Head of caudate nucleus (tissue), 42 donors: ENCODE measurements at places on chromosomes 1 and 21.

GRCh38 chr1:12665511-12665910 is 21.6 kb downstream of the AADACL4 start:
- no peak for DNase-seq

DNA sequence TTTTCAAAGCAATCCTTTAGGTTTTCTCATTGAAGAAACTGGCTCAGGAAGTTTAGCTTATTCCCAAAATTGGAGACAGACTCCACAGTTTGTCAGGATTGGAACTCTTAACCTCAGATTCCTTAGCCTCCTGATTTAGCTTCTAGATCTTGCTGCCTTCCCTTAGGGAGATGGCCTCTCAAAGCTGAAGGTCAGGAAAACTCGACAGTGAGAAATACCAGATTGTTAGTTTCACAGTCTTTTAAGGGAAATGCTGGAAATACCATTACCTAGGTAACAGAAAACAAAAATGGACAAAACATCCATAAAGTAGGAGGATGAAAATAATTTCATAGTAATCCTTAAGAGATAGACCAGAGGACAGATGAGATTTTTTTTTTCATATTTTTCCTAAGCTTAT is 7.8 kb downstream of the RASAL2 start:
- no peak for DNase-seq

GRCh38 chr1:235317168-235317567 is 10.8 kb downstream of the ARID4B start:
- DNase-seq: no peak

GRCh38 chr1:9558271-9558945 is 19.1 kb downstream of the SLC25A33 start:
- DNase-seq: no peak

GRCh38 chr1:240242601-240243144 is 151.0 kb downstream of the FMN2 start:
- DNase-seq: no peak

GRCh38 chr1:161198194-161198896 is 509 bp downstream of the ADAMTS4 start:
- peak; percentile 82 for DNase-seq

- no peak for DNase-seq
Observed at GRCh38 chr1:226491093-226491850, 57.3 kb upstream of the STUM start.

DNA sequence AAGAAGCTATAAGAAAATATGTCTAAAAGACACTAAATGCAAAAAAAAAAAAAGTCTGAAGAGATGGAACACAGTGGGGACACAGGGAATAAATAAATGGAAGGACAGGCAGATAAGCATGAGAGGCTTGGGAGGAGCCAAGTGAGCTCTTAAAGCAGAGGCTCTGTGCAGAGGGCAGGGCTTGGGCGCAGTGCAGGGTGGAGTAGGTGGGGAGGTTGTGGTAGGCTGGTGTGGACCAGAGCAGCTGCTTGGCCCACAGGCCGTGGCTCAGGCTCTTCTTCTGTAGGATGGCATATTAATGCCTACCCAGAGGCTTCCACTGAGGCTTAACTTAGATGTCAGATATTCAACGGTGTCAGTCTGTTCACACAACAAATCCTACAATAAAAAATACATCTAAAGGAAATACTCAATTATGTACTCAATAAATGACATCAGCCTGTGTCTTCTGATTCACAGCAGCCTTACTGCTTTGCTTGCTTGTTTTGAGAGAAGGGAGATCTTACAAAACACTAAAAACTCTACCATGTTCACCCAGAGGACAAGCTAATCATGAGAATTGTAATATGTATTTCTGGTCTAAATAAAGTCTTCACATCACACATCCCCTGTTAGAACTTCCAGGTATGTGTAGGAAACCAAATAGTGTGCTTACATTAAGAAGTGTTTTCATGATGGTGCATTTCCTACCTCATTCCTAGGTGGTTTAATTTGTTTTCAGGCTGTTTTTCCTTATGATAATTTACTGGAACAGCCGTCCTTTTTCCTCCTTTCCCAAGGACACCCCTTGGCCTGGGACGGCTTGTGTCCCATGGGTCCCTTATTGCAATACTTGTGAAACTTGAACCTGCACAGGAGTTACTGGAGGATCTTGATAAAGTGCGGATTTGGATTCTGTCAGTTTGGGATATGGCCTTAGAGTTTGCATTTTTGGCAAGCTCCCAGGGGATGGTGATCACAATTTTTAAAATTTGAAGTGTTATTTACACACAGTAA is 24.9 kb downstream of the DIP2A start:
- DNase-seq: no peak

DNA sequence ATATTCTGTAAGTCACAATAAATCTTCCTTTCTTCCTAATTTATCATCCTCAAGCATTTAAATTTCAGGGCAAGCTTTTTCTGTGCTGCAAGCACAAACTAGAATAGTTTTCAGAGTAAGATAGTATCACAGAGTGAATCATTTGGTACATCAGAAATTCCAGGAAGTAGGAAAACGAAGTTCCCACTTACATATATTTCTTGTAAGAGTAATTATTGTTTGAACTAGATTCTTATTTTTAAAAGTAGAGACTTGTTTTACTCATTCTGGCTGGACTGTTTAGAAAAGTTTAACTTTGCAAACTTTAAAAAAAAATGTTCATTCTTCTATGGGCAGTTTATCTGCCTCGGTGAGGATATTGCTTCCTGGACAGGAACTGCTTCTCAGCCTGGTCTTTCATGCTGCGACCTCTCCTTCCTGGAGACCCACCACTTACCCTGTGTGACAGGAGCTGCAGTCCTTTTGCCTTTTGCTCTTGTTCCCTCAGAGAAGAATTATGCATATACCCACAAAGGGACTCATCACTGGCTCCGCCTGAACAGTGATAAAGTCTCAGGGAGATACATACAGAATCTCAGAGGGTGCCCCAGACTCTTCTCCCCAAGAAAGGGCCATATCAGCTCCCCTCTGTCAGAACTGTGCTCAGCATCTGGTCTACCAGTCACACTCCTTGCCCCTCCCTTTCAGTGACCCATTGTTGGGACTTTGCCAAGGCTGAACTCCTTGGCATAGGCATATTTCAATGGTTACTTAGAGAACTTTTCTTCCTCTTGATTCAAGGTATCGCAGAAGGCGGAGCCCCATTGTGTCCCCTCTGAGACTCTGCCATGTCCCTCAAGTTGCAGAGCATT is 102.7 kb upstream of the CD55 start:
- DNase-seq: no peak
